ENCODE measurements at places on chromosomes 12 and 14. TPM values are rescaled to one million over a fixed set of nuclear protein-coding genes. Genes with fewer than 3 reads are reported as not detected.

The PTPRB gene
- 4.4 TPM for total RNA-seq

GRCh38 chr12:131915000-131915689 is 13.9 kb upstream of the PUS1 start:
- no peak overlapping the region for H3K27ac ChIP-seq
- no peak for DNase-seq
- no peaks in the 10 kb centered on the region for H3K27me3 ChIP-seq
- H3K36me3 ChIP-seq, result 0 out of 2 replicates have a peak, but pooled peaks cover 6% of the 10 kb centered on the region
- H3K4me3 ChIP-seq, result no peak overlapping the region
- H3K4me1 ChIP-seq, result peaks cover 8% of the 10 kb centered on the region

DNA sequence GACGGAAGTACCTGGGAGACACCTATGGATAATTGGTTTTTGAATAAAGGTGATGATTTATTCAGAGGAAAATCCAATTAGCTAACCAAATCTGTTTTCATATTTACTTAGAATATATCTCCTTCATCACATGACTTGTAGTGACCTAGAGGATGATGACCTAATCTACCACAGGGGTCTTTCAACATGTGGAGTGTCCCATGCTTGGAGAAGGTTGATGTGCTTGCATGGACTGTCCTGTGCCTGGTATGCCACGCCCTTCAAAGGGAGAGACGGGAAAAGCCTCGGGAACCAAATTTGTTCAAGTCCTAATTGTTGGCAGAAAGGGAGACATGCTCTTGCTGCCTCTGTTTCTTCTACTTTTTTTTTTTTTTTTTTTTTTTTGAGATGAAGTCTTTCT is 11.8 kb upstream of the PAPLN start:
- H3K4me1 ChIP-seq, result peaks cover 39% of the 10 kb centered on the region
- H3K27me3 ChIP-seq, result no peaks in the 10 kb centered on the region
- DNase-seq, result no peak

- H3K27me3 ChIP-seq, result no peaks in the 10 kb centered on the region
- H3K4me3 ChIP-seq, result no peak overlapping the region
- H3K4me1 ChIP-seq, result no peaks in the 10 kb centered on the region
- no peak overlapping the region for H3K27ac ChIP-seq
- DNase-seq, result no peak
- 0 out of 2 replicates have a peak, but pooled peaks cover 5% of the 10 kb centered on the region for H3K36me3 ChIP-seq
These were observed 129.7 kb upstream of the OVCH1 start for GRCh38 chr12:29627221-29627620.

GRCh38 chr12:6736754-6737153 is 12.9 kb downstream of the COPS7A start:
- no peaks in the 10 kb centered on the region for H3K36me3 ChIP-seq
- no peaks in the 10 kb centered on the region for H3K27me3 ChIP-seq
- no peak overlapping the region for H3K4me3 ChIP-seq
- no peak for DNase-seq

The KRT6C gene
- not detected for total RNA-seq

DNA sequence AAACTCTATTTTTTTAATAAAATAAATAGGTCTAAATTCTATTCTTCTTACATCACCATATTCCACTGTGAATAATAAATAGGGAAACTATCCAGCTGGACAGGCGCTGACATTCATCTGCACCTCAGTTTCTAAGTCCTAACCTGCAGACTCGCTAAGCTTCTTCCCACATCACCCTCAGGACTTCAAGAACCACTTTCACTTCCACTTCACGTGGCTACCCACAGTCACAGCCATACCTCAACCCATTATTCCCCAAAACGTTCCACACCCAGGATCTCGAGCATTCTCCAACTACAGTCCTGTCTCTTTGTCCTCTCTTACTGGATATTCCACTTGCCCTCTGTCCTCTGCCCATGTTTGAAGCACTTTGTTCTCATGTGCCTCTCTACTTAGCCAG is 71.1 kb downstream of the C2CD5 start:
- DNase-seq, result no peak
- H3K4me3 ChIP-seq, result no peak overlapping the region
- peaks cover 13% of the 10 kb centered on the region for H3K36me3 ChIP-seq
- peaks cover 19% of the 10 kb centered on the region for H3K4me1 ChIP-seq
